ELR (cell line): ENCODE measurements at places on chromosomes 13 and 19.

GRCh38 chr19:41792513-41793413 is 3.6 kb upstream of the CEACAM3 start:
- peak; percentile 49 for DNase-seq

DNA sequence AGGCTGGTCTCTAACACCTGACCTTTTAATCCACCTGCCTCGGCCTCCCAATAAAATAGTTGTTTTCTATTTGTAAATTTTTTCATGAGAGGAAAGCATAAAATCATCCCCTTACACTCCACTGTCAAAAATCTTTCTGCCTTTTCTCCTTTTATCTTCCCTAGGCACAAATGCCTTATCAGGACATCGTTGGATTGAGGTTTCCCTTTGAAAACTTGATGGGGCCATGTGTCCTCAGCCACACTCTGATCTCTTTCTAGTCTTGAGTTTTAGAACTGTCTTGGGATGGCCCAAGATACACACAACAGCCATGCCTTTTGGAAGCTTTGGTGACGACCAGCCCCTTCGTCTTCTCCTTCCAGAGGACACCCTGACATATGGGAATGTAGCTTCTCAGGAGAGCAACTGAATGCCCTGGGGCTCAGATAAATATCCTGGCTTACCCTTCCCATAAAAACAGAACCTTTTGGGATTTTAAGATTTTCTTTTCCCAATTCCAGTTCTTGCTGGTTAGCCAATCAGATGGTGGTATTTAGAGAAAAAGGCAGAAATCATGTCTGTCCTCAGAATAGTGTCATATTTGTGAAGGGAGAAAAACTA is 112.4 kb downstream of the ZNF429 start:
- no peak for DNase-seq

- DNase-seq: no peak
Observed at GRCh38 chr13:107642831-107643230, 572.5 kb downstream of the LIG4 start.

GRCh38 chr13:110929104-110929777 is 14.4 kb upstream of the ANKRD10 start:
- DNase-seq: no peak
